Chondrocyte (in vitro differentiated cells): ENCODE measurements at places on chromosomes 5 and 9. TPM values are rescaled to one million over a fixed set of nuclear protein-coding genes. Genes with fewer than 3 reads are reported as not detected.

The LMAN2 gene
- 76.6 to 128 TPM (median 83.4 TPM) in 3 replicates for total RNA-seq

The PRRT1B gene
- not detected in 3 replicates for total RNA-seq

The TEX48 gene
- not detected in 3 replicates for total RNA-seq

The IRX4 gene
- not detected in 3 replicates for total RNA-seq

DNA sequence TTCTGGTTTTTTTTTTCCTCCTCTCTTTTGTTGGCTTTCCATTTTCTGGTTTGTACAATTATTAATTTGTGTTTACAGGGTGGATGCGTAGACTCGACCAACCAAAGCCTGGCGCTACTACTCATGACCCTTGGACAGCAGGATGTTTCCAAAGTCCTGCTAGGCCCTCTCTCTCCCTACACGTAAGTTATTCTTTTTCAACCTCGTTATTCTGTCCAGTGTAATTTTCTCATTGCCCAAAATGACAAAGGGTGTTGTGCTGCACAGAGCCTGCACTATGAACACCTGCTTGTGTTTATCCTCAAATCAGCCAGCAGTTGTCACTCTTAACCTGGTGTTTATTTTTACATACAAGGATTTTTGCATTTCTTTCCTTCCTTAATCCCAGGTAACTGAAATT lies 56.6 kb downstream of the RCL1 start:
- H3K27me3 ChIP-seq = no peaks in the 10 kb centered on the region
- DNase-seq = no peak
- H3K4me3 ChIP-seq = no peak overlapping the region
- no peak overlapping the region for H3K27ac ChIP-seq

- no peak overlapping the region for H3K4me3 ChIP-seq
- no peaks in the 10 kb centered on the region for H3K36me3 ChIP-seq
These were observed 28.6 kb upstream of the GTF2H2C start for GRCh38 chr5:69531406-69531801.

- H3K4me3 ChIP-seq = no peak overlapping the region
- H3K27me3 ChIP-seq = no peaks in the 10 kb centered on the region
- H3K4me1 ChIP-seq = peaks cover 13% of the 10 kb centered on the region
- no peak overlapping the region for H3K27ac ChIP-seq
These were observed 84.7 kb downstream of the PARP8 start for GRCh38 chr5:50751064-50751657.

GRCh38 chr5:118301696-118302095 lies 686.7 kb downstream of the DTWD2 start:
- H3K27ac ChIP-seq = no peak overlapping the region
- no peak overlapping the region for H3K4me3 ChIP-seq
- no peaks in the 10 kb centered on the region for H3K36me3 ChIP-seq

GRCh38 chr5:60487476-60487875 lies 212.5 kb downstream of the DEPDC1B start:
- H3K27ac ChIP-seq = peak overlapping the region; percentile 87
- H3K4me3 ChIP-seq = peak overlapping the region; percentile 47
- H3K36me3 ChIP-seq = no peaks in the 10 kb centered on the region
- no peak for DNase-seq
- peaks cover 85% of the 10 kb centered on the region for H3K4me1 ChIP-seq

GRCh38 chr9:70979966-70980365 lies 141.5 kb downstream of the TRPM3 start:
- no peak overlapping the region for H3K4me3 ChIP-seq
- no peak for DNase-seq
- no peaks in the 10 kb centered on the region for H3K4me1 ChIP-seq
- no peaks in the 10 kb centered on the region for H3K27me3 ChIP-seq
- no peak overlapping the region for H3K27ac ChIP-seq

GRCh38 chr9:6356441-6356840 lies 28.3 kb downstream of the TPD52L3 start:
- H3K4me3 ChIP-seq = no peak overlapping the region
- no peak for DNase-seq
- no peak overlapping the region for H3K27ac ChIP-seq
- peaks cover 7% of the 10 kb centered on the region for H3K27me3 ChIP-seq
- no peaks in the 10 kb centered on the region for H3K36me3 ChIP-seq

GRCh38 chr5:111655169-111655924 lies 101.6 kb downstream of the NREP start:
- no peak for DNase-seq
- no peaks in the 10 kb centered on the region for H3K27me3 ChIP-seq
- H3K4me1 ChIP-seq = peaks cover under 1% of the 10 kb centered on the region
- H3K27ac ChIP-seq = no peak overlapping the region
- H3K36me3 ChIP-seq = peaks cover 8% of the 10 kb centered on the region

GRCh38 chr9:93207326-93207814 lies 23.4 kb downstream of the WNK2 start:
- peak overlapping the region; percentile 23 for H3K4me3 ChIP-seq
- H3K27me3 ChIP-seq = peaks cover 4% of the 10 kb centered on the region
- H3K36me3 ChIP-seq = no peaks in the 10 kb centered on the region

- peaks cover 5% of the 10 kb centered on the region for H3K4me1 ChIP-seq
- H3K4me3 ChIP-seq = no peak overlapping the region
- H3K27me3 ChIP-seq = no peaks in the 10 kb centered on the region
- no peaks in the 10 kb centered on the region for H3K36me3 ChIP-seq
- no peak overlapping the region for H3K27ac ChIP-seq
- no peak for DNase-seq
These were observed 184.4 kb upstream of the DMRT1 start for GRCh38 chr9:656926-657568.

GRCh38 chr9:102587281-102587680 lies 407.9 kb upstream of the CYLC2 start:
- H3K27me3 ChIP-seq = peaks cover 7% of the 10 kb centered on the region
- H3K4me3 ChIP-seq = no peak overlapping the region
- H3K4me1 ChIP-seq = no peaks in the 10 kb centered on the region
- DNase-seq = no peak

GRCh38 chr9:98256756-98257155 lies 1.3 kb upstream of the TBC1D2 start:
- H3K27me3 ChIP-seq = no peaks in the 10 kb centered on the region
- H3K4me1 ChIP-seq = peaks cover 43% of the 10 kb centered on the region
- no peaks in the 10 kb centered on the region for H3K36me3 ChIP-seq
- peak overlapping the region; percentile 89 for H3K4me3 ChIP-seq
- no peak for DNase-seq
- peak overlapping the region; percentile 98 for H3K27ac ChIP-seq

DNA sequence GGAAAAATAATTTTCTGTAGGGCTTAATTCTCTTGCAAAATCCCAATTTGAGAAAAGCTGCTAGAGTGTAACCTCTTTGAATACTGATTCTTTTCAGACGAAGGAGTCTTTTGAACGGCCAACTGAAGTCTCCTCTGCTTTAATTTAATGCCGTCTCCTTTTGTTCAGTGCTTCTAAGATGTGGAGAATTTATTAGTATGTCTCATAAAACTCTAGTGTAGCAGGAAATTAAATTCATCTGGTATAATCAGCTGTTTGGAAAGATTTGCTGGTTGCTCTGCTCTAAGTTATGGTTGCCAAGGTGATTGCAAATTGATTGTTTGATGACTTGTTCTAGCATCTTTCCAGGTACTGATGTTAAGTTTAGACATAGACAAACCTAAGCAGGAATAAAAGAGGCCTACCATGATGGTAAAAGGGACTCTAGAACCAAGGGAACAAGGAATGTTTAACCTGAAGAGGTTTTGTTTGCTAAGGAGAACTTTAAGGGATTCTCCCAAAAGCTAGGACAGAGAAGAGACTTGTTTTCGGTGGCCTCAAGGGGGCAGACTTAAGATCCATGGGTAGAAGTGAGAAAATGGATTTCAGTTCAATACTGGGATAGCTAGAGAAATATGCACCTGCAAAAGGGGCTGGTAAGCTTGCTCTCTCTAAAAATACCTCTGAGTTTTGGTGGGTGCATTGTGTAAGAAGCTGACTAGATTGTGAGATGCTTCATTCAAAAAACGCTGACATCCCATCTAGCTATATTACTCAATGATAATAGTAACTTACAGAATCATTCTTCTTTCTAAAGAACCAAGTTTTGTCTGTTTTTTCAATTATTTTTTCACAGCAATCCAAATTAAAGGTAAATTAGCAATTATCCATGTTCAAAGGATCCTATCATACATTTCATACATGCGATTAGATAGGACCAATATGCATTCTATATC lies 5.7 kb upstream of the ADRB2 start:
- no peak for DNase-seq
- peaks cover 16% of the 10 kb centered on the region for H3K27me3 ChIP-seq
- H3K36me3 ChIP-seq = no peaks in the 10 kb centered on the region
- no peak overlapping the region for H3K27ac ChIP-seq
- H3K4me1 ChIP-seq = peaks cover 4% of the 10 kb centered on the region

DNA sequence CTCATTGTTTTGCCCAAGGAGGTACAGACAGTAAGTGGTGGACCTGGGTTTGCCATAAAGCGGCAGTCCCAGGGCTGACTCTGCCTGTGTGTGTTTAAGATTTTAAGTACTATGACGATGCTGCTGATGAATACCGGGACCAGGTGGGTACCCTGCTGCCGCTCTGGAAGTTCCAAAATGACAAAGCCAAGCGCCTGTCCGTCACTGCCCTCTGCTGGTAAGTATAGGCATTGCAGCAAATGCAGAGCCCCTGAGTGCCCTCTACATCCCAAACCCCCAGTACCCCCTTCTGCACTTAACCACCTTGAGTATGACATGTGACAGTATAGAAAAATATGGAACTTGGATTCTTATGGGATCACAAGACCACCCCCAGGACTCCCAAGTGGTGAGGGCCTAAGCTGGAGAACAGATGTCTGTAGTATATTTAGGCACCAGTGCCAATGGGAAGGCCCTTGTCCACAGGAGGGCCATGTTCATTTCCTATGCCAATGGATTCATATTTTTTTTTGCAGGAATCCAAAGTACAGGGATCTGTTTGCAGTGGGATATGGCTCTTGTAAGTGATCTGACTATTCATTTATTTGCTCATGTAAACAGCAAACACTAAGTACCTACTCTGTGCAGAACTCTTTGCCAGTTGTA lies 22.0 kb downstream of the ENHO start:
- H3K27me3 ChIP-seq = peaks cover 39% of the 10 kb centered on the region
- peaks cover 19% of the 10 kb centered on the region for H3K4me1 ChIP-seq
- no peak for DNase-seq
- H3K4me3 ChIP-seq = no peak overlapping the region
- no peak overlapping the region for H3K27ac ChIP-seq

GRCh38 chr9:112884101-112884500 lies 6.6 kb downstream of the SLC46A2 start:
- H3K27me3 ChIP-seq = no peaks in the 10 kb centered on the region
- H3K36me3 ChIP-seq = peaks cover 10% of the 10 kb centered on the region
- no peak overlapping the region for H3K27ac ChIP-seq
- DNase-seq = no peak
- H3K4me3 ChIP-seq = no peak overlapping the region
